ENCODE measurements at places on chromosomes 3 and 15.

GRCh38 chr3:146166415-146166821 is 5.4 kb upstream of the PLOD2 start:
- DNase-seq = no peak

- DNase-seq = no peak
Measured at GRCh38 chr3:6039971-6040370, 820.9 kb upstream of the GRM7 start.

DNA sequence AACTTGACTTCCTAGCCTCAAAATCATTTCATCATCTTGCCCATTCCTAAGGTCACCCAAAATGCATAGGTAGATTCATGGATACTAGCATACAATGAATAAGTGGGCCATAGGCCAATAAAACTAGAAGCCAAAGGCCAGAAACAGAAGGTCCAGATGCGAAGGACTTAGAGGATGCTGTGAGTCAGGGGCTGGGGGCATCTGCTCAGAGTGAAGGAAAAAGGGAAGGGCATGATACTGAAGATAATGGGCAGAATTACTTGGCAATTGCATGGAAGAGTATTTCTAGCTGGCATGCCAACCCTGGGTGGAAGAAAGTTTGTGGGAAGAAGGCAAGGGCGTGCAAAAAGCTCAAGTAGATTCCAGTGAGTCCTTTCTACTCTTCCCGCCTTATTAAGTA is 27.5 kb downstream of the ILDR1 start:
- DNase-seq = no peak

- no peak for DNase-seq
Measured at GRCh38 chr3:134833453-134834163, 38.5 kb downstream of the EPHB1 start.

DNA sequence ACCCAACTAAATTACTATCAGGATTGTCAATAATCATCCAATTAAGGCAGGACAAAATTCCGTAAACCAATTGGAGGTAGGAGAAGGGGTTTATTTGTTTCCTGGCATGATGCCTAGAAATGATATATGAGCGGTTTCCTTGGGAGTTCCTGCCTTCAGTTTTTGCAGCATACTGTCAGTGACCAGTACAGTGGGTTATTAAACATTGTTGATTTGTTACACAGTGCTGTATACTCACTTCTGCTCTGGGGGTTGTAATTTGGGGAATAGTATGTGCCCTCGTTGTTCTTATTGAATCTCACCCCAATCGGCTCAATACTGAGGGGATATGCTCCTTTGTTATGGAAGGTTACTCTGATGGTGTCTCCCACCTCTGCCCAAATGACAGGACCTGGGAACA is 22.2 kb downstream of the CP start:
- no peak for DNase-seq

GRCh38 chr15:84570164-84570735 is 30.6 kb upstream of the ZSCAN2 start:
- peak; percentile 66 for DNase-seq

GRCh38 chr3:119642746-119643473 is 17.5 kb downstream of the POPDC2 start:
- DNase-seq = no peak

- no peak for DNase-seq
Measured at GRCh38 chr3:126394179-126394976, at the start of gene CFAP100. CFAP100 (plus strand) TSS chr3:126394909; CDS start chr3:126396001, 1,092 bp downstream.
